ENCODE measurements at places on chromosomes 7 and 10. TPM values are rescaled to one million over a fixed set of nuclear protein-coding genes. Genes with fewer than 3 reads are reported as not detected.

The HOXA1 gene
- 0.26 TPM for total RNA-seq

The CLEC2L gene
- not detected for total RNA-seq

The ANLN gene
- total RNA-seq = 1.2 TPM

The HECW1 gene
- total RNA-seq = under 0.01 TPM

The IFRD1 gene
- total RNA-seq = 145 TPM

The HYAL4 gene
- total RNA-seq = under 0.01 TPM

The HOXA5 gene
- not detected for total RNA-seq

The STOX1 gene
- not detected for total RNA-seq

The BLVRA gene
- 39.4 TPM for total RNA-seq

The AGFG2 gene
- total RNA-seq = 2.3 TPM

The PTPN12 gene
- total RNA-seq = 25.0 TPM

The CYP2E1 gene
- under 0.01 TPM for total RNA-seq

The C10orf53 gene
- not detected for total RNA-seq

The INHBA gene
- total RNA-seq = 5.0 TPM

The SFRP4 gene
- total RNA-seq = 0.26 TPM

The RBM20 gene
- total RNA-seq = not detected

The TLL2 gene
- 0.26 TPM for total RNA-seq

The PLXDC2 gene
- total RNA-seq = 1.3 TPM

The LAMB4 gene
- 0.13 TPM for total RNA-seq

The ANKRD1 gene
- not detected for total RNA-seq

The SLC16A9 gene
- 7.8 TPM for total RNA-seq

The TEX47 gene
- not detected for total RNA-seq

The SCIN gene
- total RNA-seq = 0.26 TPM

The DRGX gene
- total RNA-seq = not detected

The NFE2L3 gene
- total RNA-seq = 5.8 TPM

The ABCB8 gene
- total RNA-seq = 20.5 TPM
